ENCODE measurements at places on chromosomes 3 and 15.

GRCh38 chr15:82056958-82057823 is 11.4 kb upstream of the MEX3B start:
- DNase-seq: no peak

- DNase-seq: no peak
These were observed 36.5 kb upstream of the PDZRN3 start for GRCh38 chr3:73661265-73661664.

GRCh38 chr15:49987198-49987785 is 131.7 kb downstream of the ATP8B4 start:
- DNase-seq: no peak

GRCh38 chr3:171056528-171056927 is 30.0 kb upstream of the SLC2A2 start:
- DNase-seq: no peak

DNA sequence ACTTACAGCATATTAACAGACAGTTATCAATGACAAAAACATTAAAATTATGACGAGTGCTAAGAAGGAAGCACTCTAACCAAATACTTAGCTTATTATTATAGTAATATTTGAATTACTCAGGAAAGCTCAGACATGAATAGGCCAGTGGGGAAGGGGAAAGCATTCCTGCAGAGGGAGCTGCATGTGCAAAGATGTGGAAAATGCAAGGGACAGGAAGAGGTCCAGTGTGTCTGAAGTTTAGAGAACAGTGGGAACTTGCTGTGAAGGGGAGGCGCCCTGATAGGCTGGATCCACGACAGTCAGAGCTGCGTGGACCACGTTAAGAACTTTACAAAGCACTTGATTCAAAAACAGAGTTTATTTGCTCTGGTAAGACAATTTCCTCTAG is 1.2 kb upstream of the SPICE1 start:
- peak; percentile 16 for DNase-seq

DNA sequence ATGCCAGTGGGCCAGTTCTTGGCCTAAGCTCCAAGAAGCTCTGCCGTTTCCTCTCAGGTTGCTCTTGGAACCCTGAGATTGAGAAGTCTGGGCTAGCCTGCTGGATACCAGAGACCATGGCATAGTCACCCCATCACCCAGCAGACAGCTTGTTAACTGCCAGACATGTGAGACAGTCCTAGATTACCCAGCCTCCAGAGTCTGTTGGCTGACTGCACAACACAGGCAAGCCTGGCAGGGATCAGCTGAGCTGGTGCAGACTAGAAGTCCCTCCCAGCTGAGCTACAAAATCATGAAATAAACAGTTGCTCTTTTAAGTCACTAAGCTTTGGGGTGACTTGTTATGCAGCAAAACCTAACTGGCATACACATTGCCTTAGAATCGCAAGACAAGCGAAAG is 5.2 kb downstream of the ANAPC13 start:
- DNase-seq: no peak

DNA sequence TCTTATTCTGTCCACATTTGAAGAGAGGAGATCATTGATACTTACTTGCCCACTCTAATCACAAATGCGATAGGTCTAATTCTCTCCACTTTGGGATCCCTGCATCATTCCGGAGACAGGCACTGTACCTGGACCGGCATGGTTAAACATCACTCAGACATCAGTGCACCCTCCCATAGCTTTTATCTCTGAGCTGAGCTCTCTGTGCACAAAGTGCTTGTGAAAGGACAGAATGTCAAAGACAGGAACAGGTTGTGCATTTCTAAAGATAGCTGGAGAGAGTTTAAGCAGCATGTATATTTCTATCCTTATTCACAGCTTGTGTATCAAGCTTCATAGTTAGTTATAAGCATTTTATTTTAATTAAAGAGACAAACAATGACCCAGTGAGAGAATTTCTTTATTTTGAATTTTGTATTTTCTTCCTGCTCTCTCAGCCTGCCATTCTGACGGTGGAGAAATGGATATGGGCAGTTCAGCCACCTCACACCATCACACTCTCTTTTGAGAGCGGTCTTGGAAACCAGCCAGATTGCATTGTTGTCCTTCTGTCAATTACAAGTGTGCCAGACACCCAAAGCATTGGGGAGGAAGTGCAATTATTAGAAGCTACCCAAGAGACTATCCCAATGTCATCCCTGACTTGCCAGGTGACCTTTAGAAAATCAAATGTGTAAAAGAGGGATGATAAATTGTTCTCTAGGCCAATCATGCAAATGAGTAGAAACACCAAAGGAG is 65.2 kb upstream of the CHL1 start:
- DNase-seq: no peak

- no peak for DNase-seq
These were observed 42.5 kb downstream of the IL1RAP start for GRCh38 chr3:190556351-190556750.

DNA sequence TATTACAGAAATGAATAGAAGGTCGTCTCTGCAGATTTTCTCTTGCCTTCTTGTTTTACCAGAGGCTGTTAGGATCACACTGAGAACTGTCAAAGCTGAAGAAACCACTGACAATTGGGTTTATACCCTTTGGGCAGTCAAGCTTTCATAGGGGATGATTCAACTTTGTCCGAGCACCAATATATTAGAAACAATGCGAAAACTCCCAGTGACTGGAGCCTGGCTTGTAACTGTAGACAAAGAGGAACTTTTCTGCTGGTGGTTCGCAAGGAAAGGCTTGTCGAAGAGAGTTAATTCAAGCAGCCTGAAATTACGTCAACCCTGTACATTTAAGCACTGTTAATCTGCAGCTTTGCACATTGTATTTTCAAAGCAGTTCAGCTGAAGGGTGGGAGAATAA is 193.2 kb upstream of the ZNF385D start:
- no peak for DNase-seq

GRCh38 chr3:151168269-151169094 is 34.5 kb downstream of the GPR171 start:
- no peak for DNase-seq

- DNase-seq: no peak
These were observed 5.7 kb downstream of the ABHD5 start for GRCh38 chr3:43696441-43696840.
